ENCODE measurements at places on chromosomes 16 and 17. TPM values are rescaled to one million over a fixed set of nuclear protein-coding genes. Genes with fewer than 3 reads are reported as not detected.

CES3 gene
- total RNA-seq: 6.8 TPM

LRRC37A gene
- 2.4 TPM for total RNA-seq

EVPLL gene
- total RNA-seq: not detected

ASPSCR1 gene
- 37.3 TPM for total RNA-seq

HSBP1 gene
- 119 TPM for total RNA-seq

LRRC36 gene
- 0.23 TPM for total RNA-seq

MPP2 gene
- 0.83 TPM for total RNA-seq

CRYBA1 gene
- total RNA-seq: not detected

KRTAP4-3 gene
- total RNA-seq: not detected

- H3K4me3 ChIP-seq: no peak overlapping the region
- H3K4me1 ChIP-seq: no peaks in the 10 kb centered on the region
- H3K27me3 ChIP-seq: peaks cover 4% of the 10 kb centered on the region
- no peaks in the 10 kb centered on the region for H3K36me3 ChIP-seq
- no peak overlapping the region for H3K27ac ChIP-seq
Observed at GRCh38 chr17:6241381-6241780, 171.2 kb downstream of the WSCD1 start.

DNA sequence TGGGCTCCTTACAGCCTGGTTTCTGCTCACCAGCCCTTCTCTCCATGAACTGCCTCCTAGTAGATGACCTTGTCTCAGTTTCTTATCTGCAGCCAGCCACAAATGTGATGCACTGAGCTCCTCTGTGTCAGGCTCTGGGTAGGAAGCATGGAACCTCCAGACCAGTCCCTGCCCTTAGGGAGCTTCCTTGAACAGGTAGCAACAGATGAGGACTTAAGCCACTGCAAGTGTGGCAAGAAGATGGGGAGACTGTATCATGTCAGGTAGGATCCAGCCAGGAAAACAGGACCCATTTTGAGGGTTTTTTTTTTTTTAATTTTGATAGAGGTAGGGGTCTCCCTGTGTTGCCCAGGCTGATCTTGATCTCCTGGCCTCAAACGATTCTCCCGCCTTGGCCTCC is 5.3 kb upstream of the MAP3K14 start:
- peaks cover 2% of the 10 kb centered on the region for H3K36me3 ChIP-seq
- H3K27me3 ChIP-seq: peaks cover 4% of the 10 kb centered on the region
- H3K4me3 ChIP-seq: no peak overlapping the region

GRCh38 chr17:73211745-73212144 is 18.9 kb downstream of the COG1 start:
- H3K27me3 ChIP-seq: no peaks in the 10 kb centered on the region
- H3K4me3 ChIP-seq: peak overlapping the region; percentile 68
- peak; percentile 84 for DNase-seq

DNA sequence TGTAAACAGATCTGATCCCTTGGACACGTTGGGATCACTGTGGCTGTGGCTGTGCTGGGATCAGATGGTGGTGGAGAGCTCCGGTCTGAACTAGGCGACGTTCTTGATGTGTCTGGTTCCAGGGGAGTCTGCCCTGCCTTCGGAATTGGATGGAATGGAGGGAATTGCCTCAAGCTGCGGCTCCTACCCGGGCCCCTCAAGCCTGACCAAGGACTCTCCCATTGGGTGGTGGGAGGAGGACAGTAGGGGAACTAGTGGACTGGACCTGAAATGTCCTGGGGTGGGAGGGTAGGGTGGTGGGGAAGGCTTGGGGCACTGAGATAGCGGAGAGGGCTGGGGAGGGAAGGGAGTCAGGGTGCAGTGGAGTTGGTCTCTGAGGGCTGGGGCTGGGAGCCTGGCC is 3.2 kb upstream of the UBALD1 start:
- H3K27ac ChIP-seq: peak overlapping the region; percentile 41
- peaks cover 12% of the 10 kb centered on the region for H3K4me1 ChIP-seq
- no peaks in the 10 kb centered on the region for H3K27me3 ChIP-seq
- peak overlapping the region; percentile 23 for H3K4me3 ChIP-seq
- no peak for DNase-seq
- peaks cover 3% of the 10 kb centered on the region for H3K36me3 ChIP-seq

DNA sequence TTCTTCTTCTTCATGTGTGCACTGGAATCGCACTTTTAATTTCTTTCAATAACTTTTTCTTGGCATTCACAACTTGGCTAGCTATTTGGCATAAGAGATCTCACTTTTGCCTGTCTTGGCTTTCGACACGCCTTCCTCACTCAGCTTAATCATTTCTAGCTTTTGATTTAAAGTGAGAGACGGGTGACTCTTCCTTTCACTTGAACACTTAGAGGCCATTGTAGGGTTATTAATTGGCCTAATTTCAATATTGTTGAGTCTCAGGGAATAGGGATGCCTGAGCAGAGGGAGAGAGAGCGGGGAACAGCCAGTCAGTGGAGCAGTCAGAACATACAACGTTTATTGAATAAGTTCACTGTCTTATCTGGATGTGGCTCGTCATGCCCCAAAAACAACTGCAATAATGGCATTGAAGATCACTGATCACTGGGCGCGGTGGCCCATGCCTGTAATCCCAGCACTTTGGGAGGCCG is 200.3 kb downstream of the SEC14L1 start:
- H3K36me3 ChIP-seq: peaks cover 9% of the 10 kb centered on the region
- H3K27ac ChIP-seq: peak overlapping the region; percentile 39
- H3K4me3 ChIP-seq: peak overlapping the region; percentile 8

DNA sequence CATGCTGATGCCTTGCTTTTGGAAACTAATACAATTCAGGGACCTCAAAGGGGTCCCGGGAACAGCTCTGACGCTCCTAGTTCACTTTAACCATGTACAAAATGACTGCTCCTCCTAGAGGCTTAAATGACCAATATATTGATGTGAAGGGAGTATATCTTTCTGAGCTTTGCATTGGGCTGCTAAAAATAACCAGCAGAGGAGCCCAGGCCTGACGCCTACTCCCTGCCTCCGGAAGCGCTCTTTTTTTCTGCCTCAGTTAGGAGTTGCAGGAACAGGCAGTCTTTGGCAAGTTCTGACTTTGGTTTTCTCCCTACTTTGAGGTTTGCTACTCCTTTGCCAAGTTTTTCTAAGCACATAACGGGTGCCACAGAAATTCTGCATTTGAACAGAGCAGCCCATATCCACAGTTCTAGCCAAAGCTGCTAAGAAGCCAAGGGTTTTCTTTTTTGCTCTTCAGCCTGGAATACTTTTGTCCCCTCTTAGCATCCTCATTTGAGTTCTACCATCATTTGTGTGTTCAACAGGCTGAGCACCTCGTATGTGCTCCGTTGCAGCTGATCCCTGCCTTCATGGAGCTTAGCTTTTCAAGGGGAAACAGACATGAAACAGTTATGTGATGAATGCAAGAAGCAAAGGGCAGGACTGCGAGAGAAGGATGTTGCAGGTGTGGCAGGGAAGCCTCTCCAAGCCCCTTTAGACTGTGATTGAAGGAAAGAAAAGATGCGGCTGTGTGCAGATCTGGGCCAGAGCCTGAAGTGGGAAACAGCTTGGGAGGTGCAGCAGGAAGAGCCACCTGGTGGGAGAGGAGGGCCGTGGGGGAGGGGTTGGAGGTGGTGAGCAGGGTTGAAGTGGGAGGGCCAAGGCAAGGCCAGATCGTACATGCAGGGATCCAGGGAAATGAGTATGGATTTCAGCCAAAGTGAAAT is 2.8 kb upstream of the NAGPA start:
- H3K36me3 ChIP-seq: no peaks in the 10 kb centered on the region
- peaks cover 10% of the 10 kb centered on the region for H3K4me1 ChIP-seq
- no peak for DNase-seq
- H3K4me3 ChIP-seq: no peak overlapping the region
- H3K27ac ChIP-seq: no peak overlapping the region

DNA sequence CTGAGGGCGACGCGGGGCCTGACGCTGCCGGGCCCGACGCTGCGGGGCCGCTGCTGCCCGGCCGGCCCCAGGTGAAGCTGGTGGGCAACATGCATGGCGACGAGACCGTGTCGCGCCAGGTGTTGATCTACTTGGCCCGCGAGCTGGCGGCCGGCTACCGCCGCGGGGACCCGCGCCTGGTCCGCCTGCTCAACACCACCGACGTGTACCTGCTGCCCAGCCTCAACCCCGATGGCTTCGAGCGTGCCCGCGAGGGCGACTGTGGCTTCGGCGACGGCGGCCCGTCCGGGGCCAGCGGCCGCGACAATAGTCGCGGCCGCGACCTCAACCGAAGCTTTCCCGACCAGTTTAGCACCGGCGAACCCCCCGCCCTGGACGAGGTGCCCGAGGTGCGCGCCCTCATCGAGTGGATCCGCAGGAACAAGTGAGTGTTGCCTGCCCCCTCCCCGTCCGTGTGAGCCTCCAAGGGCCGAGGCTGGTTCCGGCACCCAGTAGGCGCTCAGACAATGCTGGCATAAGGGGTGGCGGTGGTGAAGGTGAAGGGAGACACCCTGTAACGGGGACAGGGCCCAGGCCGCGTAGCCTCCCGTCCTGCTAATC is 676 bp downstream of the CPD start:
- H3K4me1 ChIP-seq: peaks cover 52% of the 10 kb centered on the region
- peaks cover 16% of the 10 kb centered on the region for H3K36me3 ChIP-seq
- H3K27ac ChIP-seq: peak overlapping the region; percentile 69
- H3K4me3 ChIP-seq: peak overlapping the region; percentile 75
- H3K27me3 ChIP-seq: no peaks in the 10 kb centered on the region

GRCh38 chr16:52437277-52437670 is 109.7 kb downstream of the TOX3 start:
- no peaks in the 10 kb centered on the region for H3K4me1 ChIP-seq
- H3K36me3 ChIP-seq: no peaks in the 10 kb centered on the region
- H3K4me3 ChIP-seq: no peak overlapping the region
- H3K27ac ChIP-seq: no peak overlapping the region
